Neural crest cell (in vitro differentiated cells): ENCODE measurements at places on chromosomes 16 and 17.

- no peak for DNase-seq
Observed at GRCh38 chr17:75130059-75130631, 1.4 kb downstream of the NT5C start.

DNA sequence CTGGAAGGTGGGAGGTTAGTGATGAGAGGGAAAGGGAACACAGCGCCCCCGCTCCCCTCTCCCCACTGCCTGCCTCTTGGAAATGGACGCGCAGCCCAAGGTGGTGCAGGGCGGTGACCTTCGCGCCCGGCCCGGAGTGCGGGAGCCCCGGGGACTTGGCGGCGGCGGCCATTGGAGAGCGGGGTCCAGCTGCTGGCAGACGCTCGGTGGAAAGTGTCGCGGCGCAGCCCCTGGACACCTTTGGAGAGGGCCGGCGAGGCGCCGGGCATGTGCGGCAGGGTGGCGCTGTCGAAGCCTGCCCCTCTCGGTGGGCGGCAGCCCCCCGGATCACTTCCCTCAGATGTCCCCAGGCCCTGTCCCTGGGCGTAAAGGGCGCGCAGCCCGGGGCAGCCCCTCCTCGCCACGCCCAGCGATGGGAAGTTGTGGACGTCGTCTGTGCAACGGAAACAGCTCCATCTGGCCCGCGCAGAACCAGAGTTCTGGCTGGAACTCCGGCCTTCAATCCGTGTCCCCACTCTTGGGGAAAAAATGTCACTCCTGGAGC lies 16.7 kb downstream of the SALL1 start:
- DNase-seq: no peak

DNA sequence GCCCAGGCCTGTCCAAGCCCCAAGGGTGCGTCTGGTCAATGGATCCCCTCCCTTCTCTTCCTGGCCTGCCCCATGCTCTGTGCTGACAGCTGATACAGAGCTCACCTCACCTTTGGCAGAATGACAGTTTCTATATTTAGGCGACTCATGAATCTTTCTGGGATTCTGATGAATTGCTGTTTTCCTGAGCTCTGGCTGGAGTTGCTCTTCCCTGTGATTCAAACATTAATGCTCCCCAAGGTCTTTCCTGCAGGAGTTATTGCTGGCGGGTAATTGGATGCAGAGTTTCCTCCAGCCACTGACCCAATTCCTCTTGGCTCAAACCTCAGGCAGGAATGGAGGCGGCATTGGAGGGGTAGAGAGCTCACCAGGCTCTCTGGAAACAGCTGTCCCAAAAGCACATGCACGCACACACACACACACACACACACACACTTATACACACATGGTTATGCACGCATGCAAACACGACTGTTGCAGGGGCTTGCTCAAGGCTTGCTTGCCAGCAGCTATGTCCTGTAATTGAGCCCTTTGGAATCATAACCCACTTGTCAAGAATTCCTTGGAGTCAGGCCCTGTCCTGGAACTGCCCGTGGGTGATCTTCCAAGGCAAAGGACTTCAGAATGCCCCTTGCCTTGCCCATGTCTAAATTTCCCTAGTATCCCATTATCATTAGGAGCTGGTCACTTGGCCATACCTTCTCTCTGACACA lies 128.8 kb downstream of the ASIC2 start:
- DNase-seq: no peak

- peak; percentile 71 for DNase-seq
Observed at GRCh38 chr16:29700253-29700987, 21.4 kb downstream of the QPRT start.

DNA sequence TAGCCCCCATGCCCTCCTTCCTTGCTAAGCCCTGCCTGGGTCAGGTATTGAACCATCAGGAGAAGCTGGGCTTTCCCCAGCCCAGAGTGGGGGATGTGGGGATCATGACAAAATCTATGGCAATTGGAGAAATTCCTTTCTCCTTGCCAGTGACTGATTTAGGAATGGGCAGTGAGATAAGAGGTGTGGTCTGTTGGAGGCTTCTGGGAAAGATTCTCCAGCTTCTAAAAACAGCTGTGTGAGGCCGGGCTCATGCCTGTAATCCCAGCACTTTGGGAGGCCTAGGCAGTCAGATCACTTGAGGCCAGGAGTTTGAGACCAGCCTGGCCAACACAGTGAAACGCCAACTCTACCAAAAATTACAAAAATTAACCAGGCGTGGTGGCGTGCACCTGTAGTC lies 69.1 kb downstream of the SRCIN1 start:
- DNase-seq: no peak

DNA sequence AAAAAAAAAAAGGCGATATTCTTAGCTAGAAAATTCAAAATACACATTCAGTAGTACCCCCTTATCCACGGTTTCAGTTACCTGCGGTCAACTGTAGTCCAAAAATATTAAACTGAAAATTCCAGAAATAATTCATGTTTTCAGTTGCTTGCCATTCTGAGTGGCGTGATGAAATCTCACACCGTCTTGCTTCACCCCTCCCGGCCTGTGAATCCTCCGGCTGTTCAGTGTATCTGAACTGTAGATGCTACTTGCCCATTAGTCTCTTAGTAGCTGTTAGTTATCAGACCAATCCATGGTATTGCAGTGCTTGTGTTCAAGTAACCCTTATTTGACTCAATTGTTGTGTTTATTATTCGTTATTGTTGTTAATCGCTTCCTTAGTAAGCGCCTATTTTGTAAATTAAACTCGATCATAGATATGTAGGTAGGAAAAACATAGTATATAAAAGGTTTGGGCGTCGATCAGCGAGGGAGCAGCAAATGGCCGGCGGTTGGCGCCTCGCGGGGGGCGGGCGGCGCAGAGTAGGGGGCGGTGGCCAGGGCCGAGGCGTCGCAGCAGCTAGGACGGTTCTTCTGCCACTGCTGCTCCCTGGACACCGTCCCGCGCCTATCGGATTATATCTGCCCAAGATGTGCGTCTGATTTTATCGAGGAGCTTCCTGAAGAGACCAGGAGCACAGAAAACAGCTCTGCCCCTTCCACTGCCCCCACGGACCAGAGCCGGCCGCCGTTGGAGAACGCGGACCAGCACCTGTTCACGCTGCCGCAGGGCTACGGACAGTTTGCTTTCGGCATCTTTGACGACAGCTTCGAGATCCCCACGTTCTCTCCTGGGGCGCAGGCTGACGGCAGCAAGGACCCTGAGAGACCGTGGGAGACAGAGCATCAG lies 39.8 kb upstream of the AKAP1 start:
- DNase-seq: no peak

GRCh38 chr17:75430159-75430974 lies 24.9 kb upstream of the GRB2 start:
- no peak for DNase-seq

GRCh38 chr16:66536525-66536924 lies 13.4 kb downstream of the TK2 start:
- no peak for DNase-seq

DNA sequence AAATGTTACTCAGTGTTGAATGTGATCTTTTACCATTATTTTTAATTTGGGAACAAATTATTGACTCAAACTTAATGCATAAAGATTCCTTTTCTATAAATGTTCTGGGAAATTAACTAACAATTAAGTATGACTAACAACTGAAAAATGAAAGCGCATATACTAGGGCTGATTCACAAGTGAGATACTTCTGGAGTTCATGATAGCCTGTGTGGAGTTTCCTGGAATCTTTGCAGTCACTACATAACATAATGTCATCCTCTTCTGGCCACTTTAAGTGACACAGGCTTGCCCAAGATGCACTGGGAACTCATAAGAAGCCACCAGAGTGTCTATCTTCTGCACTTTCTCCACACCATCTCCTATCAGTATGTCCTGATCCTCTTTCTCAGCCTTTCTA lies 450.3 kb upstream of the CDH11 start:
- DNase-seq: no peak

- peak; percentile 36 for DNase-seq
Observed at GRCh38 chr16:386641-387156, 4.9 kb upstream of the PGAP6 start.

DNA sequence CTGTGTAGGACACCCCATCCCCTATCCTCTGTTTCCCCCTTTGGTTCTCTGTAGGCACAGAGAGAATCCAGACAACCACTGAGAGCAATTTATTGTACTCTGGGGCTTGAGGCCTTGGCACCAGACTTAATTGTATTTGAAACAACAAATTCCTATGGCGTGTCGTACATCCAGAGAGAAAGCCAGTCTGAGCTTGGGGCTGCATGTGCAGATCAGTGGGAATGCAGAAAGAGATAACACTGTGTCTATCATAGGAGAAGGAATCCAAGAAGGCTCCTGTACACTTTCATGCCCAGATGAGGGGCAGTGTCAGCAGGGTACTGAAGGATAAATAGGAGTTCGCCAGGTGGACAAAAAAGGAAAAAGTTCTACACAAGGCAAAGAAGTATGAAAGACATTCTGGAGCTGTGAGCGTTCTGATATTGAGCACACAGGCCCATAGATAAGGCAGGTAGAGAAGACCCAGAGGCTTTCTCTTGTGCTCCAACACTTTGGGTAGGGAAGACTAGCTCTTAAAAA lies 22.0 kb upstream of the IL4R start:
- DNase-seq: no peak

GRCh38 chr16:4142268-4142667 lies 26.0 kb upstream of the ADCY9 start:
- DNase-seq: no peak

DNA sequence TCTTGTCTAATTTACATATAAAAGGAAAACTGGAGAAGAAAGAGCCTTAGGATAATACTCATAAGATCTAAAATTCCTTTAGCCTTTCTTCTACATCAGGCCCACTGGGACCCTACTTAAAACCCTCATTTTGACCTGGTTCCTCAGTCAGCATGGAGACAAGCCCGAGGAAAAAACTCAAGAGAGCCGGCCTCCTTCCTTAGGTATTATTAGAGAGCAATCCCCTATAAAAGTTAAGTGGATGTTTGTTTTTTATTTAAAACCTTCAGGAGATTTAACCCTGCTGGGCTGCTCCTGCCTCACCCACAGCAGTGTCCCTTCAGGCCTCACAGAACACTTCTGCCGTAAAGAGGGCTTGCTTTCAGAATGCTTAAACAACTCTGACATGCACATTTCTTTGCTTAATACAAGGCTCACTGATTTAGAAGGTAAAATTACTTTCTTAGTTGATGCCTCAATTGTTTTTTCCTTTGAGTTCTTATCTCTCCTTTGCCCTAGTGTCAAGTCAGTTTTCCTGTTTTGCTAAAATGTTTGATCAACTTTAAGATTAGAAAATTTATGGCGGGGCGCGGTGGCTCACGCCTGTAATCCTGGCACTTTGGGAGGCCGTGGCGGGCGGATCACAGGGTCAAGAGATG lies 145.6 kb upstream of the TBX2 start:
- DNase-seq: no peak

GRCh38 chr17:1384905-1385435 lies 15.1 kb downstream of the YWHAE start:
- no peak for DNase-seq

- no peak for DNase-seq
Observed at GRCh38 chr17:45965812-45966211, 33.2 kb upstream of the STH start.

- DNase-seq: no peak
Observed at GRCh38 chr16:19044769-19045168, 22.6 kb upstream of the COQ7 start.

- no peak for DNase-seq
Observed at GRCh38 chr17:42171831-42172230, 9.1 kb downstream of the KCNH4 start.

GRCh38 chr17:57313097-57313835 lies 56.9 kb downstream of the MSI2 start:
- no peak for DNase-seq

DNA sequence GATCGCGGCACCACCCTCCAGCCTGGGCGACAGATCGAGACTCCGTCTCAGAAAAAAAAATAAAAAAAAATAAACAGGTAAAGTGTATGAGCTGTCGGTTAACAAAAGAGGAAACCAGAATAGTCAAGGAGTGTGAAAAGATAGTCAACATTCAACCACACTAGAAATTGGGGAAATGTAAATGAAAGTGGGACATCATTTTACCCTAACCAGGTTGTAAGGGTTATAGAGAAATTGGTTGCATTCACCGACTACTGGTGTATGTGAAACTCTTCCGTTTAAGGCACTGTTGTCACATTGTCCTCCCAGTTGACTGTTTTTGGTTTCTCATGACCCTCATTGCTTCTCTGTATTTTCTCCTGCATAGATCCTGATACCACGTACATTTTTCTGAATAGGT lies 62.8 kb downstream of the RABEP1 start:
- DNase-seq: no peak

GRCh38 chr17:77408284-77408683 lies 267.5 kb downstream of the SEC14L1 start:
- no peak for DNase-seq

GRCh38 chr17:65785109-65785508 lies 223.7 kb upstream of the AXIN2 start:
- no peak for DNase-seq

DNA sequence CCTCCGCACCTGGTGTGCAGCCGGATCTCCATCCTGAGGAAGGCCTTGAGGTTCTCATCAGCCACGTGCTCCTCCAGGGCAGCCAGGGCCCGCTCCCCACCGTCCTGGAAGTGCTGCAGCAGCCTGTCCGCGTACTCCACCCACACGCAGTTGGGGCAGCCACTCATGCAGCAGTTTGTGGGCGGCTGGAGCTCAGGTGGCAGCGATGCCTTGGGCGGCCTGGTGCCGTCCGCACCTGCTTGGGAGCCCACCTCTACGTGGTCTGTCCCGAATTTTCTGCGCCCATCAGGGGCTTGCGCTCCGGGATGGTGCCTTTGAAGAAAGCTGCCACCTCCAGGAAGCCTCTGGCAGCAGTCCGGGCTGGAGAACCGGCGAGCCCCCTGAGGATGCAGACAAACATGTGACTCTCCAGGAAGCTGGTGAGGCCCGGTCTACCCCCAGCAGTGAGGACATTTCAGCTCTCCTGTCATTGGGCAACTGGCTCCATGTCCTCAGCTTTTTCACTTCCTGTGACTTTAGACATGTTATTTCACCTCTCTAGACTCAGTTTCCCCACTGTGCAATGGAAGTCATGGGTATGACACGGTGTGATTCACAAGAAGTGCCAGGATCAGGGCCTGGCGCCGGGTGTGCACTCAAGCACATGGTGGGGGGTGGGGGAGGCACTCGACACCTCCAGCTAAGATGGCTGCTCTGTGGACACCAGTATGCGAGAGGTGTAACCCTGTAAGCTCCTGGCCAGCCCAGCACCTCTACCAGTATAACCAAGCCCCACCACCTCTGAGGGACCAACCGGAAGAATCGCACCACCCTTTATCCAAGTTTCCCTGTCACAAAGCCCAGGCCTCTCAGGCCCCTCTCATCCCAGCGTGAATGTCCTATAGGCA lies 957 bp downstream of the OXLD1 start:
- DNase-seq: no peak

DNA sequence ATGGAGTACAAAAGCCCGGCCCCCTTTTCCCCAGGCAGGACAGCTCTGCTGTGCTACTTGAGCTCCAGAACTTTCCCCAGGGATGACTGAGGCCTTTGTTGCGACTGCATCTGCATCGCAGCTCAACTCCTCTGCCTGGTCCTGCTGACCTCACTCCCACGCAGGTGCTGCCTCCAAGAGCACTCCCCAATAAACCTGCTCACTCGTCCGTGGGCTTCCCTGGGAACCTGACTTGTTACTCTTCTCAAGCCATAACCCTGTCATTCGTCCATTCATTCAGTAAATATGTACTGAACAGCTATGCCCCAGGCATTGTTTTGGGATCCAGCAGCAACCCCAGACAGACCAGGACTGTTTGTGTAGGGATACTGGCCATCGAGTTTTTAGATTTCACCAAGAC lies 11.6 kb upstream of the RMI2 start:
- DNase-seq: no peak
